SHP77 (cell line): ENCODE measurements at places on chromosomes 13 and 19.

DNA sequence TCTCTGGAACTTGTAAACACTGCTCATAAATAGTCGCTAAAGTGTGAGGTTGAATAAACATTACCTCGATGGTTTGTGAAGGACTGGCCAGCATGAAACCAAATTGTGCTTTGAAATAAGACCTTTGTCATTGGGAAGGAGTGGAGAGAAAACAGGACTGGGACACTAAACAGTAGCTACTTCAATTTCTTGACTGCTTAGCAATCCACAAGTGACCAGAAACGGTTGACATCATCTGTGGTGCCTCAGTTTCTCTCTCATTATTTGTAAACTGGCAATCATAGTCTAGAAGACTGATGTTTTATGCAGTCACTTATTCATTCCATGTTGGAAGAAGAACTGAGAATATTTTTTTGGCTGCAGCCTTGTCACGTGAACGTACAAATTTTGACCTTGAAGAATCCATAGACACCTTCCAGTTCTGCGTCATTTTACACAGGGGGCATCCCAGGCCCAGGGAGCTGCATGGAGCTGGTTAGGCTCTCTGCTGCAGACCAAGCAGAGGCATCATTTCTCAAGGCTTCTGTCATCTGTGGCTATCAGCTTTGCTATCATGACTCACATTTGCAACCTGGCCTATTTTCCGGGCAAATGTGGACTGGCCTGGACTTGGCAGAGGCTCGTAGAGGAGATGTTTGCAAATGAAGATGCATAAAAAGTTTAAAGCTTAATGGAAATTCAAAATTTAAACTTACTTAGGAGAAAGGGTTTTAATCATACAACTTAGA lies 391.8 kb downstream of the FGF9 start:
- no peak for DNase-seq

DNA sequence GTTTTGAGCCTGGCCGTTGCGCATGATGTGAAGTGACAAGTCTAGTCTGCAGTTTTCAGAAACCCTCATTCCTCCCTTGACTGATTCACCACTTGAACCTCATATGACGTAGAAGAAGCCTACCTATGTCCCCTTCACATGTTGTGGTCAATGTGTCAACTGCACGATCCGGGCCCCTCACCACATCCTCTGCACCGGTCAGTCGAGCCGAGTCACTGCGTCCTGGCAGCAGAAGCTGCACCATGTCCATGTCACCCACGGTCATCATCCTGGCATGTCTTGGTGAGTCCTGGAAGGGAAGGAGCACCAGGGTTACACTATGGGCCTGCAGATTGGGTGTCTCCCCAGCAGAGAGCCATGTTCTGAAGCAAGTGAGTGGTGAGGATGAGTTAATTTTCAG lies at the start of gene KIR2DL4:
Gene KIR2DL4 (plus strand): TSS at position 201 of the 400 bp plus-strand sequence. CDS start 42 bp downstream, at position 243.
- no peak for DNase-seq

- no peak for DNase-seq
Observed at GRCh38 chr13:68588623-68589022, 1358.5 kb upstream of the PCDH9 start.

DNA sequence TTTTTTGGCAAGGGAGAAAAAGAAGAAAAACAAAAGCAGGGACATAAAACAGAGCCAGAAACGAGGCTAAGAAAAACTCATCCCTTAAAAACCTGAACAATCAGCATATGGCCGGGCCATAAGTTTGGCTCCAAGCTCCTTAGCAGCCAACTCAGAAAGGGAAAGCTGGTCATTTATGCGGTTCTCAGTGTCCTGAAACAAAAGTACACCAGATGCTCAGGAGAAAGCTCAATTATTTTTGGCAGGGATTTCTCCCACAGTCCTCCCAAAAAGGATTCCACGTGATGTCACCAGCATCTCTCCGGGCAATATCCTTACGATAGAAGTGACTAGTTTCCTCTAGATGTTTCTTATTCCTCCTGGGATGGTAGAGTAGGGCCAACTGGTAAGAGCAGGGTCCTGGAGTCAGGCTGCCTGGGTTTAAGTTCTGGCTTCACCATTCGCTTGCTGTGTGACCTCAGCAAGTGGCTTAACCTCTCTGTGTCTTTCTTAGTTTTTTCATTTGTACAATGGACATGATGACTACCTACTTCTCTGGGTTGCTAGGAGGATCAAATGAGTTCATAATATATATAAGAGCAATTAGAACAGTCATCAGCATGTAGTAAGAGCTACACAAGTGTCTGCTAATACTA lies 34.0 kb downstream of the PIN1 start:
- DNase-seq: no peak

DNA sequence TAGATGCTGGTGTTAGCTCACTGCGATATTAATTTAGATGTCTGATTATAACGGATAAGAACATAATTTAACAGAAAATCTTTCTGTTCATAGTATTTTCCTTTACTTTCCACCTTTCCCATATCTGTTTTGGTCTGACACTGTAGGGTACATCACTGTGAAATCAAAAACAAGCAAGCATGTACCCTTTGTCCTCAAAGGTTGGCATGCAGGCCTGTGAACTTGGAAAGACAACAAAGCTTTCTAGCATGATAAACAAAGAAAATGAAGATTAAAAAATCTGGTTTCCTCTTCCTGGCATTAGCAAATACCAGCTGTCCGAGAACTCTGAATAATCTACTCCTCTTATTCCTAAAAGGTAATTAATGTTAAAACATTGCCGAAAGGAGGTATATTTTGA lies 31.6 kb downstream of the THSD1 start:
- DNase-seq: no peak

DNA sequence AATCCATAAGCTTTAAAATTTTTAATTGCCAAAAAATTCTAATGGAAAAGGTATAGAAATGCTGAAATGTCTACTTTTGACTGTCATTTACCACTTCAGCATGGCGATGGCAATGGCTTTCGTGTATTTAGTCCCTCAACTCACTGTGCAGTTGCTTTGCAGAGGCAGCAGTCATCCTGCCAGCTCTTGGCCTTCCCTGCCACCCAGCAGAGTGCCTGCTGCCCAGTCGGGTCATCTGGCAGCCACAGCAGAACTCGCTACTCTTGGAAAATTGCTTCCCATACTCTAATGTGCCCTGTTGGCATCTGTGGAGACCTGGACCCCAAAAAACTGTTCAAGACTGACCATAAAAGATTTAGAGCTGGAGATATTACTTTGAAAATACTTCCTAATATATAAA lies 383.2 kb downstream of the UQCRFS1 start:
- DNase-seq: no peak

- DNase-seq: no peak
Observed at GRCh38 chr13:101492251-101492910, 39.9 kb downstream of the ITGBL1 start.

DNA sequence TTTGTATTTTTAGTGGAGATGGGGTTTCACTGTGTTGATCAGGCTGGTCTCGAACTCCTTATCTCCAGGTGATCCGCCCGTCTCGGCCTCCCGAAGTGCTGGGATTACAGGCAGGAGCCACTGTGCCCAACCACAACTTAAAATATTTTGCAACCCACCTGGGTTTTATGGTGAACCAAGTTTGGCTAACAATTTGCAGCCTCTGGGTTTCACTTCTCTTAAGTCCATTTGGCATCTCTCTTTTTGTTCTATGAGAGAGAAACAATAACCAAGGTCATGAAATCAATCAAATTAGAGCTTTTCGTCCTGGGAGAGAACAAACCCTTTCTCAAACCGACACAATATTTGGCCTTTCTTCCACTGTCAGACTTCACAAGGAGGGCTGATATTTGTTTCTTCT lies 5.6 kb upstream of the SMAD9 start:
- no peak for DNase-seq

- no peak for DNase-seq
Observed at GRCh38 chr13:34435338-34435737, 506.7 kb upstream of the NBEA start.

- no peak for DNase-seq
Observed at GRCh38 chr13:48317511-48318376, 14.2 kb downstream of the RB1 start.

DNA sequence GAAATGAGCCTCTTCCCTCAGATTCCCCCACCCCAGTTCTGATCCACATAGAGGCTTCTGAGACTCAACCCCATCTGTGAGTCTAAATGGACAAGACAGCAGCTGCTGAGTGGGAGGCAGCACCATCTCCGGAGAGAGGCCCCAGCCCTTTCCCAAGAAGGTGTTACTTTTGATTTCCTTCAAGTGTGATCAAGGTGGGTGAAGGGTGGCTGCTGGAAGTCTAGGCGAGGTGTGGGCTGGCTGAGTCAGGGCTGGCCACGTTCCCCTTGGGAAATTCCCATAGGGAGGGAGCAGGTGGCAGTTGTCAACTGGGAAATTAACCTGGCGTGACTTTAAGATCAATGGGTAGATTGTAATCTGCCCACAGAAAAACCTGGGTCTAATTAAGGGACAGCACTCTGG lies 148.0 kb downstream of the FOXO1 start:
- DNase-seq: no peak

DNA sequence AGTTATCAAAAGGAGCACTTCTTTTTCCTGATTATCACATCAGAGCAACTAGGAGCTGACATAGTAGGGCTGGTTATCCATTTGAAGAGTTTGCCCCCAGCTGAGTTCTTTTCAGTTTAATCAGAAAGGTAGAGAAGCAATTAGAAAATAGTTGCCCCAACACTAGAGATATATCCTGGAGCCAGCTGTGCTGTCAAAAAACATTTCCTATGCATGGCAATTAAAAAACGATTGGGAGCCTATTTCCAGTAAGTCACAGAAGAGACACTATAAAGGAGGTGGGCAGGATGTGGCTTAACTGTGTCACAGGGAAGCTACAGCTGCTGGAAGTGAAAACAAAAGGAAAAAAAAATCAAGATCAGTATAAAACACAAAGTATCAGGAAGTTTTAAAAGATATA lies 155.7 kb upstream of the SLITRK1 start:
- DNase-seq: no peak

DNA sequence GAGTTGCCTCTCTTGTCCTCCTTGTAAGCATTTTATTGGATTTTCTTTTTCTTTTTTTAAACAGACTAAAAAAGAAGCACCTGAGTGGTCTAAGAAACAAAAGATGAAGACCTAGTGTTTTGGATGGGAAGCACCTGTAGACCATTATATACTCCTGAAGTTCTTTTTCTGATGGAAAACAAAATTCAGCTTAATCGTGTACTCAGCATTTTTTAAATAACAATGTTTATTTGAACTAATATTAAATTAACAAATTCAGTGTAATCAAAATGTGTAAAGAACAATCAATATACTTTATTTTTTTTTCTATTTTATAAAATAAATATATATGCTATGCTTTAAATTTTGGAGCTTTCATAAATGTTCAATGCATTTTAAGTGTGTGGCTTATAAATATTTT lies 43.0 kb upstream of the KLF5 start:
- no peak for DNase-seq

- no peak for DNase-seq
Observed at GRCh38 chr13:66071029-66071428, 1159.1 kb downstream of the PCDH9 start.

DNA sequence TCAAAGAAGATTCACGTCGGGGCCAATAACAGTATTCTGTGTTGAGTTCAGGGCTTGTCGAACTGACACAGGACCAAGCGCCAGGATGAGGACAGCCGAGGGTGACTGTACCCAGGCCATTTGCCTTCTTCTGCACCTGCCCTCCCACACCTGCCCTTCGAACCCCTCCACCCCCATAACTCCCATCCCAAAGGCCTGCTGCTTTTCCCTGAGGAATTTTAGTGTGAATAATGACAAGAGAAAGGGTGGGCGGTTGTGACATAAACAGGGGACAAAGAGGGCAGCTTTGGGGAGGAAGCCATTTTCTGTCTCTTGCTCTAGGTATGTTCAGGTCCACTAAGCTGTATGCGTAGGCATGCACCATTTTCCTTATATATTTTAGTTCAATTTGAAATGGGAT lies 26.1 kb downstream of the GJA3 start:
- DNase-seq: no peak

- DNase-seq: no peak
Observed at GRCh38 chr13:48842316-48842715, 133.4 kb upstream of the FNDC3A start.

DNA sequence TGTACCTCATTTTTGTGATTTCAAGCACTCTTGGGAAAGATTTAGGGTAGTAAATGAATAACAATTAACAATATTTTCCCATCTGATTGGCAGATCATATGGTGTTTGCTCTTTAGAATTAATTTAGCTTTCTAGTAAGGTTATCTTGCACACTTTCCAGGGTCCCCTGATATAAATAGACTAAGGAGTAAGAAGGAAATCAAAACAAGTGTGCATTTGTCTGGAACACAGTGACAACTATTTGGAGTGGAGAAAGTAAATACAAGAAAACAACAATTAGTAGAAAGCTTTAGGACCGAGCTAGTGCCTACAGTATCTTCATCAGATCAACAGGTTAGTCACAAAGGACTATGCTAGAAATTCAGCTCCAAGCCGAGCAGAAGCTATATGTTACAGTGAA lies 429.5 kb downstream of the COG6 start:
- no peak for DNase-seq

DNA sequence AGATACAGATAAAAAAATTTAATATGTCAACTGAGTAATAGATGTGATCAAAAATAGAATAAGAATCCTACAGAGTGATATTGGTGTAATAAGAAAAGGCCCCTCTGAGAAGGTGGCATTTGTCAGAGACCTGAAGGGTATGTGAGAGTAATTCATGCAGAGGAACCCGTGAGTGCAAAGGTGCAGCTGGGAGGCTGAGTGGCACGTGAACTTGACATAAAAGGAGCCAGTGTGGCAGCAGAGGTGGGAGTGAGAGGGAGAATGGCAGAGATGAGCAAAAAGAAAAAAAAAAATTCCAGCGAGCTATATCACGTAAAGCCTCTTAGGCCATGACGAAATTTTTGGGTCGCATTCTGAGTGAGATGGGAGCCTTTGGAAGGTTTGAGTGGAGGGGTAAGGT lies 588.9 kb downstream of the KCTD12 start:
- DNase-seq: no peak

- no peak for DNase-seq
Observed at GRCh38 chr13:77298426-77298825, 28.5 kb downstream of the MYCBP2 start.

GRCh38 chr19:21463449-21464105 lies 41.8 kb upstream of the ZNF429 start:
- DNase-seq: no peak

DNA sequence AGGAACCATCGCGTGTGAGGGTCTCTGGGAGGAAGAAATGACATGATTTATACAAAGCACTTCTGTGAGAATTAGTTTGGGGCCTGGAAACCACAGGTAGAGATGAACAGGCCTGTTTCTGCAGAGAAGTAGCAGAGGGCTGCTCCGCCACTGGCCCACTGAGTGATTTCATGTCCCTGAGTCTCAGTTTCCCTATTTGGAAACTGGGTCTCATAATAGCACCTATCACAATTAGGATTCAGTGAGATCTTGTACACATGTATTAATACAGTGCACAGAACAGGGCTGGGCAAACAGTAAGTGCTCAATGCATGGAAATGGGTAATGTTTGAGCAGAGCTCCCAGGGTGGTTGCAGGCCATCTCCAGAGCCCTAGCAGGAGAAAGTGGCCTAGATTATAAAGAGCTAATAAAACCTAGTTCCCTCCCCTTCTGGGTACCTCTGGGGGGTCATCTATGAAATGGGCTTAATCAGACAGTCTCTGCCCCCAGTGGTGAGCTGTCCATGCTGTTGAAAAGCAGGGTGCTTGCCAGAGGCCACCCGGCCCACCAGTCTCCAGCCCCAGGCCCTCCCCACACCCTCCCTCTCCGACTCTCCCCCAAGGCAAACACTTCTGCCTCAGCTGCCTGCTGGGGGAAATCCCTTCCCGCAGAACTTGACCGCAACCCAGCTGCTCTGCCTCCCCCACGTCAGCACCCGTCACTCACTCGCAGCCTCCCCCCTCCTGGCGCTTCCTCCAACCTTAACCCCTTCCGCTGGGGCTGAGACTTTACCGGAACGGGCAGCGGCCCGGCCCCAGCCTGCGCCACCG lies 4.5 kb downstream of the BCL3 start:
- peak; percentile 97 for DNase-seq
